ENCODE measurements at places on chromosomes 7 and 10. TPM values are rescaled to one million over a fixed set of nuclear protein-coding genes. Genes with fewer than 3 reads are reported as not detected.

Gene GUSB
- total RNA-seq, result 84.3 TPM

Gene ZNF33B
- 15.6 TPM for total RNA-seq

Gene PNPLA8
- 13.8 TPM for total RNA-seq

Gene ANKRD7
- 0.59 TPM for total RNA-seq

Gene GPR146
- 0.40 TPM for total RNA-seq

Gene VAX1
- not detected for total RNA-seq

Gene NPFFR1
- not detected for total RNA-seq

Gene OR2A5
- total RNA-seq, result not detected

Gene FAM180A
- not detected for total RNA-seq

Gene HNRNPA2B1
- 768 TPM for total RNA-seq

Gene GPR26
- total RNA-seq, result not detected

Gene PRTFDC1
- total RNA-seq, result 1.6 TPM

Gene RHOBTB1
- 0.07 TPM for total RNA-seq

Gene ANKRD61
- 0.47 TPM for total RNA-seq

Gene AGFG2
- 82.5 TPM for total RNA-seq

Gene SPDYE6
- not detected for total RNA-seq

Gene ACHE
- 0.23 TPM for total RNA-seq

Gene CC2D2B
- total RNA-seq, result 4.2 TPM

Gene RTKN2
- total RNA-seq, result 2.9 TPM

Gene ACBD7
- total RNA-seq, result 1.9 TPM

Gene PLEKHS1
- total RNA-seq, result 0.07 TPM

Gene INSYN2A
- total RNA-seq, result not detected

Gene HKDC1
- total RNA-seq, result 0.61 TPM

Gene ST8SIA6
- total RNA-seq, result not detected

Gene STEAP4
- 0.05 TPM for total RNA-seq

Gene TSPAN33
- total RNA-seq, result 15.2 TPM

Gene OR2A7
- 0.54 TPM for total RNA-seq

Gene CYP17A1
- total RNA-seq, result not detected

Gene EIF3B
- 170 TPM for total RNA-seq

Gene BZW2
- 72.1 TPM for total RNA-seq

Gene NEUROD6
- not detected for total RNA-seq

Gene STAG3
- total RNA-seq, result 20.2 TPM

Gene MET
- total RNA-seq, result 0.26 TPM

Gene DENND2A
- total RNA-seq, result 0.32 TPM

Gene TUBAL3
- total RNA-seq, result not detected

Gene SPAM1
- total RNA-seq, result not detected
